Uterus (tissue), 4 donors: ENCODE measurements at places on chromosomes 2 and 18.

- no peak for DNase-seq
Observed at GRCh38 chr2:112183327-112184025, 45.3 kb downstream of the FBLN7 start.

DNA sequence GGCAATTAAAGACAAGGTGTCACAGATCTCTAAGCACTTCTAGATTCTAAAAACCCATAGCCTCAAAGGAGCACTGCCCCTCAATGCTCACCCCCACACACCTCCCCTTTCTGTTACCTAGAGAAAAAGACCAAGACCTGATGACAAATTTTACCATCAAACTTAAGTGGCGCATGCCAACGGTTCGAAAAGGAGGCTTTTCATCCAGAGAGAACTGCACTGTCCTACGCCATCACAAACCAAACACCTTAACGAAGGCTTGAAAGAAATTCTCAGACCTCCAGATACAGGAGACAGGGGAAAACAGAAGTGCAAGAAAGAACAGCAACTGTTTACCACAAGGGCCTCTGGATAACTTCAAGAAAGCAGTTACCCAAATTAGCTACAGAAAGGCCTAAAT, 2.0 kb upstream of the ZC3H6 start:
- DNase-seq: no peak

- DNase-seq: no peak
Observed at GRCh38 chr2:30270166-30270565, 38.8 kb downstream of the LBH start.

- DNase-seq: no peak
Observed at GRCh38 chr2:209565896-209566582, 142.2 kb downstream of the MAP2 start.

DNA sequence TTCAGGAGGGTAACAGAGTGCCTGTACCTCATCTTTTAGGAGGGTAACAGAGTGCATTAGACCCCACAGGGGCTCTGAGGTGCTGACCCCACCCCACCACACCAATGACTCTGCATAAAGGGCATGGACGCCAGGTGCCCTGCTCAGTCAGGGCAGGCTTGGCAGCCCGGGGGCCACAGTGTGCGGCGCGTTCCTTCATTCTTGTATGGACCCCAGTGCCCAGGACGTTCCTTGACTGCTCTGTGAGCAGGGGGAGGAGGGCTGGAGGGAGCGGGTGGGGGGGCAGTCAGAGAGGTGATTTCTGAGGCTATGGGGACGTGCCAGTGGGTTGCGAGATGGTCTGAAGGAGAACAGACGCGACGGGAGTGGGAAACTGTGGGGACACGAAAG, 168.7 kb upstream of the NCK2 start:
- DNase-seq: no peak

DNA sequence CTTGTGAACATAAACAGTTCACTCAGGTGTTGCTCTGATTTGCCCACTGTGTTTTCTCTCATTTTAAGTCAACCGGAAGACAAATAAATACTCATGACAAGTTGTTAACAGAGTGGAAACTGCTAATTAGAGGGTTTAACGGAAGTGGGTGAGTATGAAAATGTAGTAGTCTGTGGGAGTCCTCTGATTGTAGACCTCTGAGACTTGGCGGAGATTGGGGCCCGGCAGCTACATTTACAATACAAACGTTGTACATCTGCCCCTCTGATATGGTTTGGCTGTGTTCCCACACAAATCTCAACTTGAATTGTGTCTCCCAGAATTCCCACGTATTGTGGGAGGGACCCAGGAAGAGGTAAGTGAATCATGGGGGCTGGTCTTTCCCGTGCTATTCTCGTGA, 107.3 kb upstream of the FAM98A start:
- DNase-seq: no peak

- no peak for DNase-seq
Observed at GRCh38 chr2:241768850-241769249, 7.8 kb upstream of the GAL3ST2 start.

- peak; percentile 36 for DNase-seq
Observed at GRCh38 chr2:12684471-12684936, 32.2 kb upstream of the TRIB2 start.

- no peak for DNase-seq
Observed at GRCh38 chr2:230821991-230822520, 42.7 kb upstream of the ITM2C start.

DNA sequence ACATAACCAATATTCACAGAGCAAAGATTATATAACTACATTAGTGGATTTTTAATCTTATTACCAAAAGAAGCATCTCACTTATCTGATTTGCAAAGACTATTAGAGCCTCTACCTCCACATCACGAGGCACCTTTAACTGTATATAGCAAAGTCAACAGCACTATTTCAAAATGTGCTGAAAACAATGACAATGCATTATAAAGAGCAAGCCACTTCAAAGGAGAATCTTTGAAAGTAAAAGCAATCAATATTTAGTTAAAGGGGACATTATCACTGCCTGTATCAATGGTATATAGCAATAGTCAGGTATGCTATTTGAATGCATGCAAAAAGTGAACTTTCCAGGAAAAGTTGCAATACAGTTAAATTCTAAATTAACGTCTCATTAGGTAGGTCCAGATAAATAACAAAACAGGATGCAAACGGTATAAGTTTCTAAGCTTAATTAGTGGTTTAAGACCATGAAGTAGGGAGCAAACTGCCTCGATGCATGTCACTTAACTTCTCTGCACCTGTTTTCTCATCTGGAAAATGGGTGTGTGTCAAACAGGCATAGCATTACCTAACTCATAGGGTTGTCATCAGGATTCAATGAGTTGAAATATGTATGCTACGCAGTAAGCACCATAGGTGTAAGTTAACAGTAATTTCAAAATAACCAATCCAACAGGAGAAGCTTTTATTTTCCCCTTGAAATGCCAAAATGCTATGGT, 31.6 kb downstream of the ATL2 start:
- DNase-seq: no peak

GRCh38 chr18:35616074-35616473, 34.5 kb downstream of the GALNT1 start:
- no peak for DNase-seq

DNA sequence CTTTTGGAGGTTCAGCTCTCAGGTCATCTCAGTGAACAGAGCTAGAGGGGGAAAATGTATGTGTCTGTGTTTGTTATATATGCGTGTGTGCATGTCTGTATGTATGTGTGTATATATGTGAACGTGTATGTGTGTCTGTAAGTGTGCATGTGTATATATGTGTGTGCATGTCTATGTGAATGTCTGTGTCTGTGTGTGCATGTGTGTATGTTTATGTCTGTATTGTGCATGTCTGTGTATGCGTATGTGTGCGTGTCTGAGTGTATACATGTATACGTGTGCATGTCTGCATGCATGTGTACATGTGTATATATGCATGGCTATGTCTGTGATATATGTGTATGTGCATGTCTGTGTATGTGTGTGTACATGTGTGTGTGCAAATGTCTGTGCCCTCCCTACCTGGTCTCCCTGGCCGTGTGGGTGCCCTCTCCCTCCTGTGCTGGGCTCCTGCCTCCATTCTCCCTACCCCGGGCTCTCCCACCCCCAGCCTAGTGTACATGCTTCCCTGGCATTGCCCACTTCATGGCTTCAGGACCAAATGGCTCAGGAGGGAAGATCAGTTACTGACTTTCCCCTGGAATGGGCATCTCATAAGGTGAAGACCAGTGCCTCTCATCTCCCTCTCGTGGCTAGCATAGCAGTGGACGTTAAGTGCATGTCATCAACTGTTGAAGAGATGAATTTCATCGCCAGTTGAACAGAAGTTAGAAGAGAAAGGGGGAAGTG, 49.9 kb downstream of the TRAF3IP1 start:
- DNase-seq: no peak

GRCh38 chr18:23468753-23469459, 15.8 kb downstream of the RIOK3 start:
- DNase-seq: peak; percentile 37

DNA sequence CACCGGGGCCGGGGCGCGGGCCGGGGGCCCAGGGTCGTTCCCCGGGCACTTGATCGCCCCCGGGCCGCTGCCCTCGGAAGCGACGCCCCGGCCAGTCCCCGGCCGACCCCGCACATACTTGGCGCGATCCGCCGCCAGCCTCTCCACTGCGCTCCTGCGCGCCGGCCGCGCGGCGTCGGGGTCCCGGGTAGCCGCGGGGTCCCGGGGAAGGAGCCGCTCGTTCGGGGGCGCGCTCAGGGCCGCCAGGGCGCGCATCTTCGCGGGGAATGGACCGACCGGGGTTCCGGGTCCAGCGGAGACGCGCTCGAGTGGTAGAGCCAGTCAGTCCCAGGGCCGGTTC, 204 bp downstream of the FAM110C start:
- DNase-seq: no peak

GRCh38 chr2:40208463-40208862, 243.4 kb downstream of the SLC8A1 start:
- DNase-seq: no peak

DNA sequence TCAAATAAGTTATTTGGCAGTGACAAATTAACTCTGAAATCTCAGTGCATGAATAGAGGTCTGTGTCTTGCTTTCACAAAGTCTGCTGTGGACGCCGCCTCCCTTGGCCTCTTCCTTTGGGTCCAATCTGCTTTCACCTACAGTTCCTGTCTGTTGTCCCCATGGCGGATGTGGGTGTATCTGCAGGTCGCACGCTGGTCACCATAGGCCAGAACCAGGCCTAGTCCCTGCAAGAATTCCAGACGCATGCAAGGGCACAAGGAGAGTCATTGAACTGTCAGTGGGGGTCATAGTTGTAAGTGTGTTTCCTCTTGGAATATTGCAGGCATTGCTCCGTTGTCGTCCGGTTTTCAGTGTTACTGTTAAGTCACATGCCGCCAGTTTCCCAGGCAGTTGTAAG, 7.4 kb downstream of the SOCS6 start:
- no peak for DNase-seq

DNA sequence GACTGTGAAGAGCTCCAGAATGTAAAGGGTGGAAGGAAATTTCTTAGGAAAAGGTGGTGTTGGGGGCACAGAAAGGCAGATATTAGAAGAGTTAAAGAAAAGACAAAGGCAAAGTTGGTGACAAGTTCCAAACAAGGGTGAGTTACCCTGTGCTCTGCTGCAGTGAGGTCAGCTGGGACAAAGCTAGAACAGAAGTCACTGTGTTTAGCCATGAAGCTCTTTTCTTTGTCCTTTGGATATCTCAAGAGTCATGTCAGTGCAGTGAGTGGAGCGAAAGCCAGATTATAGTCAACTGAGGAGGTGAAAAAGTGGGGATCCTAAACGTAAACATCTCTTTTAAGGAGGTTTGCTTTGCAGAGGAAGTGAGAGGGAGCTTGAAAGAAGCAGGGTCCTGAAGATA, 187.8 kb upstream of the ALPP start:
- DNase-seq: no peak

GRCh38 chr2:167144179-167144898, 256.1 kb downstream of the XIRP2 start:
- DNase-seq: no peak

DNA sequence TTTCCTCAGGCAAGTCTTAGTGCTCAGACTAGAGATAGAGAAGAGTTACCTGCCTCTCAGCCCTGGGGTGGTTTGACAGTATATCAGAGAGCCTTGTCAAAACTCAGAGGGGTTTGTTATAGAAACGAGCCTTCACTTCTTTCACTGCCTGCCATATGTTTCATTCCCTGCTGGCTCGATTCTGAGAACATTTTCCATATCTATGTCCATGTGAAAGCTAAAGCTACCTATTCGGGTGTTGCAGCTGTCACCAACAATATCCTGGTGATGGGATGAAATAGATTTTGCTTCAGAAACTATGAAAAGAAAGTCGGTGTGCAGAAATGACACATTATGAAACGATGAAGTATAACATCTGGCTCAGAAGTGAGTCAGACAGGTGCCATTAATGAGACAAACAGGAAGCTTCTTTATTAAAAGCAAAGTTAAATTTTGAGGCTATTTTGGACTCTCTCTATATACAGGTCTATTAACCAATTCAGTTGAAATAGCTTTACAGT, 56.1 kb upstream of the TANK start:
- no peak for DNase-seq

GRCh38 chr2:30046979-30047378, 99.8 kb upstream of the YPEL5 start:
- DNase-seq: no peak

- peak; percentile 58 for DNase-seq
Observed at GRCh38 chr2:44244135-44244871, 31.0 kb upstream of the SLC3A1 start.

- no peak for DNase-seq
Observed at GRCh38 chr2:182553483-182553882, 126.6 kb upstream of the PDE1A start.

DNA sequence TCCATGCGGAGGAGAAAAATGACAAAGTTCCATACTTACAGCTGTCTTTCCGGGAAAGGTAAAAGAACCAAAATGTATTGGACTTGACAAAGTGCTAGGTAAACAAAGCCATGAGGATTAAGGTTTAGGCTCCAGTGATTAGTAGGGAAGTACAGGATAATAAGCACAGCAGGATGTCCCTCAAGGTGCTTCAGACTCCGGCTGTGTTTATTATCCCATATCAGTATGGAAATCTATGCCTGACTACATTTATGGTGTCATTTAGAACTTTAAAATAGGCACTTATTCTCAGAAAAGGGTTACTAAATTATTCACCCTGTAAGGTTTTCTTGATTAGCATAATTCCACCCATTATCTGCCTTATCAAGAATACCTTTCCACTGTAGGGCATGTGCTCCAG, 136.3 kb upstream of the CCDC68 start:
- DNase-seq: no peak

- peak; percentile 86 for DNase-seq
Observed at GRCh38 chr18:77101410-77102258, 30.9 kb downstream of the MBP start.

GRCh38 chr2:206445948-206446347, 2.6 kb downstream of the ADAM23 start:
- no peak for DNase-seq

DNA sequence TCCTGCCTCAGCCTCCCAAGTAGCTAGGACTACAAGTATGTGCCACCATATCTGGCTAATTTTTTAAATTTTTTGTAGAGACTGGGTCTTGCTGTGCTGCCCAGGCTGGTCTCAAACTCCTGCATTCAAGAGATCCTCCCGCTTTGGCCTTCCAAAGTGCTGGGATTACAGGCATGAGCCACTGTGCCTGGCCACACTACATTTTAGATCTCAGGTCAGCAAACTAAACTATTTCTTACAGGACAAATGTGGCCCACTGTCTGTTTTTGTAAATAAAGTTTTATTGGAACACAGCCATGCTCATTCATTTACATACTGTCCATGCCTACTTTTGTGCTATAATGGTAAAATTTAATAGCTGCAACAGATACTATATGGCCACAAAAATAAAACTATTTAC, 17.8 kb downstream of the INO80D start:
- DNase-seq: no peak

DNA sequence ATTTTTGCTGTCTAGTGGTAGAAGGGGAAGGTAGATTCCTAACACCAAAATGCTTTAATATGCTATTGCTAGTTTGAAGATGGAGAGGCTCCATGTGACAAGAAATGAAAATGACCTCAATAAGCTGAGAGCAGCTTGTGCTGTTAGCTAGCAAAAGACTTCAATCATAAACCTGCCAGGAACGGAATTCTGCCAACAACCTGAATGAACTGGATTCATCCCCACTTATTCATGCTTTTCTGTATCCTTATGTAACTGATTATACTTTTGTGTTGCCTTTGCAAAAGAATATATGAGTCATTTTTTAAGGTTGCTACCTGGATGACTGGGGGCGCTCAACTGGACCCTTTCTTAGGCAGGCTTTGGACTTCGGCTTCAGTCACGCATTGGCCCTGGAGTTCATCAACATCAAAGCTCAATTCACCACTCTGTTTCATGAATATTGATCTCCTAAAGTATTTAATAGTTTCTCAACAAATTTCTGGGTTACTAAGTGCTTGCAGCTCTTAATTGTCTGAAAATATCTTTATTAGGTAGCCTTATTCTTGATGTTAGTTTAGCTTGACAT, 97.5 kb upstream of the KCNJ3 start:
- no peak for DNase-seq
